ENCODE measurements at places on chromosomes 12 and 14.

DNA sequence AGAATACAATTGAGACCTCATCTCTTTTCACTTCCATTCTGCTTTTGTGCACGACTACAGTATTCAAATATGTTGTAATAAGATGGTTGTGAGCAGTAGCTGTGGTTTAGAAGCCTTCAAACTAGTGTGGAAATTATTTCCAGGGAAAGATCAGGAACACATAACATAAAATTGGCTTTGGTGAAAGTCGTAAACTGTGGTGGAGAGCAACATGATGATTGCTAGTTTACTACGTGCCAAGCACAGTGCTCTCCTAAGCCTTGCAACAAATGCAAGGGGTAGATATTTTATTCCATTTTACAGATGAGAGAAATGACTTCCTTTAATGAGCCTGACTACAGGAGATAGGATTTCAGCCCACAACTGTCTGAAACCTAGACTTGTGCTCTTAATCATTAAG, 172.4 kb upstream of the LMNTD1 start:
- no peak for DNase-seq

GRCh38 chr12:27345376-27345775, 12.7 kb downstream of the BMAL2 start:
- no peak for DNase-seq

- DNase-seq, result no peak
Observed at GRCh38 chr12:51521554-51522276, 69.3 kb upstream of the SCN8A start.

GRCh38 chr12:58309806-58310205, 368.4 kb downstream of the ATP23 start:
- DNase-seq, result no peak

GRCh38 chr12:43852744-43853143, 16.9 kb downstream of the TMEM117 start:
- no peak for DNase-seq

GRCh38 chr14:77122526-77123125, 19.0 kb downstream of the ZDHHC22 start:
- no peak for DNase-seq

DNA sequence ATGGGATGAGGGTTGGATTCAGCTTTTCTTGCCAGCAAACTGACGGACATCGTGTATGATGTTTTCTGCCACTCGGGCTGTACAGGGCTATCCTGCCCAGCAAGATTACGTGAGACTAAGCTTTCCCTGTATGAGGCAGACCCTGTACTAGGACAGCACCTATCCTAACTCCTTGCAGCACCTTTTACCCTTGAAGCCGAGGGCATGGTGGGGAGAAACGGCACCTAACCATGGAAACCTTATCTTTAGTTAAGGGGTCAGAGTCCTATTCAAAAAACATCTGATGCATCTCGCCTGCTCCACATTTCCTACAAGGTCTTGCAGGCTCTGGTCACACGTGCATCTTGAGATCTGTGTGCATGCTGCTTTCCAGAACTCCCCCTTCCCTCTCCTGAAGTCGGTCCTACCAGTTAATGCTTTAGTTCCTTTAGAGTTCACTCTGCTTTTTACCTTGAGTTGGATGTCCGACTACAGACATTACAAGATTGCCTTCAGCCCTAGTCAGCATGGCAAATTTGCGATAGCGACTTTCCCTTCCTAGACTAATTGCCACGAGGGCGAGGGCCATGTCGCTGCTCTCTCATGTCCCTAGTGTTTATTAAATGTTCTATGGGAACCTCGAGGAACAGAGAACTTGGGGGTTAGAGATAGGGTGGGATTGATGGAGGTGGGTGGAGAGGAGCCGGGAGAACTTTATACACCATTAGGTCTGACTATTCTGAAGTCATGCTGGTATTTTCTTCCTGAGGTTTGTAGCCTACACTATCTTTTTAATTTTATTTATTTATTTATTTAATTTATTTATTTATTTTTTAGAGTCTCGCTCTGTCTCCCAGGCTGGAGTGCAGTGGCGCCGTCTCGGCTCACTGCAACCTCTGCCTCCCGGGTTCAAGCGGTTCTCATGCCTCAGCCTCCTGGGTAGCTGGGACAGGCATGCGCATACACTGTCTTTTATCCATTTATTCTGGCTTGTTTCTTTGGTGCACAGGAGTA, 6.6 kb downstream of the RAN start:
- no peak for DNase-seq

- DNase-seq, result no peak
Observed at GRCh38 chr12:120047072-120047471, 58.0 kb downstream of the BICDL1 start.

GRCh38 chr12:18368594-18368993, 107.3 kb downstream of the PIK3C2G start:
- no peak for DNase-seq

GRCh38 chr14:64463195-64463594, 2.1 kb upstream of the AKAP5 start:
- no peak for DNase-seq

- DNase-seq, result no peak
Observed at GRCh38 chr14:99472937-99473336, 7.7 kb downstream of the SETD3 start.

GRCh38 chr12:128853600-128854197, 421 bp downstream of the GLT1D1 start:
- no peak for DNase-seq

DNA sequence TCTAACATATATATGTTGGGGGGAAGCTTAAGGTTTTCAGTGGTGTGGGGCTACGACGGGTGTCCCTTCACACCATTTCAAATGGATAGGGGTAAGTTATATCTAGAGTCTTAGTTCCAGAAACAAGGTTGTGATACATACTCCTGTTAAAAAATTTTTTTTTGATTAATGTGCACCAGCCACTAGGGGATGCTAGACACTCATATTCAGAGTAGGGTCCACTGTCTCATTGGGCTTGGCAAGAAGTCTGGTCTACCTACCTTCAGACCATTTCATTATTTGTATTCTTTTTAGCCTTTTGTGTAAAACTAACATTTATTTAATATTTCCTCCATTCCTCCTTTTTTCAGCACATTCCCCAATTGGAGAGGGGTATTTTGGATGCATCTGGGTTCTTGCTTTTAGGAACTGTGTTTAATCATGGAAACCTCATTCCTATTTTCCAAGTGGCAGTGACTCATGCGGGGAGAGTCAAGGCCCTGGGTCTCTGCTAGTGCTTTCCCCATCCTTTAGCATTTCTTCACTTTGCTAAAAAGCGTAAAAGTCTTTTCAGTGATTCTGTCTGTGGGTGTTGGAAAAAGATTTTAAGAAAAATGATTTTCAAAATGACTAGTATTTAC, 33.4 kb downstream of the ANO4 start:
- DNase-seq, result peak; percentile 10

DNA sequence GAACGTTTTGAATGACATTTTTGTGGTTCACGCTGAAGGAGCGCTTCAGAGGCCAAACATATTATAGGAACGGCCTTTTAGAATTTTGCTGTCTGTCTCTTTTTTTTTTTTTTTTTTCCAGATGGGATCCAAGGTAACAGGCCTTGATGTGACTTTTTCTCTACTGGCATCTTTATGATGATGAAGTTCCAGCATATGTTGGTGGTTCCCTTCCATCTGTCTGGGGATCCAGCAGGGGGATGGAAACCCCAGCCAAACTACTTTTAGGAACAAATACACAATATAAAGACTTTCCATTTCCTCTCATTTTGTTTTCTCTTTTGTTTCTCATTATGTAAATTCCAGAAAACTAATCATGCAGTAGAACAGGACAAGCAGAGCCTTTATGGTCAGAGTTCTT, 239.3 kb upstream of the PRICKLE1 start:
- DNase-seq, result no peak

GRCh38 chr12:119949145-119949544, 39.9 kb upstream of the BICDL1 start:
- DNase-seq, result no peak

DNA sequence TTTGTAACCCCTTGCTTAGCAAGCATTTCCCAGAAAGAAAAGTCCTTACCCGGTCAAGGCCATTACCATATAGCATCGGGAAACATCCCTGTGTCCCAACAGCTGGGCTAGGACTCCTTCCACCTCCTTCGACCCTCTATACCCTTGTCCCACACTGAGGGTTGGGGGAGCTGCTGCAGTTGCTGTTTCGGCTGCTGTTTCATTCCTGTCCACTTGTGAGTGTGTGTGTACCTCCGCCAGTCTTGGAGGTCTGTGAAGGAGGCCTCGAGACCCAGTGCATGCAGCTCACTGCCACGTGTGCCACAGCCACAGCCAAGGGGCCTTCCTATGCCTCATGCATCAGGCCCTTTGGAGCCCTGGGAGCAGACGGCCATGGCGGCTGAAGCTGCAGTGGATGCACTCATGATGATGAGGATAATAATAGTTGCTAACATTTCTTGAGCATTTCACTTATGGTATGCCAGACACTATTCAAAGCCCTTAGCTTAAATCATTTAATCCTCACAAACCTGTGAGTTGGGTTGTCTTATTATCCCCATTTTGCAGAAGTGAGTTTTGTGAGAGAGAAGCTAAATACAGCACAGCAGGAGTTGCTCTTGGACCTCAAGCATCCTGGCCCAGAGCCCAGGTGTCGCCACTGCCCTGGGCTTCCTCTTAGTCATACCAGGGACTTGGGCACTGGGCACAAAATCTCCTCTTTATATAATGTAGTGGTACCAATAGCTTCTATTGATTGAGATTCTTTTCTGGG, 156.5 kb downstream of the PRKCH start:
- DNase-seq, result no peak

DNA sequence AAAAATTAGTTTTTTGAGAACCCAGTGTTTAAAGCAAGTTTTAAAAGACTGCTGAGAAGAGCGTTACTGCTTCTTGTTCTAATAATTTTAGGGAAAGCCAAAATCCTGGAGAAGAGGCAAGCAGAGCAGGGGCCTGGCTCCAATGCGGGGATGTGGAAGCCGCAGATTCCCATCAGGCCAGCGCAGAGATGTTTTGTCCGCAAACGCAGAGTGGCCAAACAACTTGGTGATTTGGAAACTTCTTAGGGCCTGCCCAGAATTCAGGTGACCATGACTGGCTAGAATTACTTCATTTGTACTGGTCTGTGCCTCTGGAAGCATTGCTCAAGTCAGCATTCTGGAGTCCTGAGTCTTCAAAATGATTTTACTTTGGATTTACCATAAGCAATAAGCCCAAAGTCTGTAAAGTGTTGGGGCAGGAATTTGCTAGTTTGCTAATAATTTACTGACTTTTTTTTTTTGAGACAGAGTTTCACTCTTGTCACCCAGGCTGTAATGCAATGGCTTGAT, 208.4 kb downstream of the PPM1H start:
- no peak for DNase-seq

DNA sequence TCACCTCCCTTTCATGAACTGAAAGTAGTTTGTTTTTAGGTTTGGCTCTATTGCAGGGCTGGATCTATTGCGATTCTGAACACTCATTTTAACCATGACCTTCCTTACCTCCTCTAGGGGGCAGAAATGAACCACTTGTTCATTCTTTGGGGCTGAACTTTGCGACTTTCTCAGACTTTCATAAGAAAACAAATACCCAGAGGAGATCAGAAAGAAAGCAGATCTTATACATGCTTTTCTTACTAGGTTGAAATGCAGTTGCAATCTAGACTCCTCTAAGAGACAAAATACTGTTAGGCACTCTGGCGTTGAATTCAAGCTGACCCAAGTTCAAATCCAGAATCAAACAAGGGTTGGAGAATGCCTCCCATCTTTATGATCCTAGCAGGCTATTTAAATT, 32.6 kb upstream of the PLEKHG3 start:
- peak; percentile 64 for DNase-seq

- no peak for DNase-seq
Observed at GRCh38 chr14:36270191-36270590, 50.2 kb downstream of the MBIP start.

GRCh38 chr14:77660754-77661153, 44.3 kb upstream of the SPTLC2 start:
- DNase-seq, result no peak

- no peak for DNase-seq
Observed at GRCh38 chr12:94033101-94033500, 115.3 kb upstream of the PLXNC1 start.

DNA sequence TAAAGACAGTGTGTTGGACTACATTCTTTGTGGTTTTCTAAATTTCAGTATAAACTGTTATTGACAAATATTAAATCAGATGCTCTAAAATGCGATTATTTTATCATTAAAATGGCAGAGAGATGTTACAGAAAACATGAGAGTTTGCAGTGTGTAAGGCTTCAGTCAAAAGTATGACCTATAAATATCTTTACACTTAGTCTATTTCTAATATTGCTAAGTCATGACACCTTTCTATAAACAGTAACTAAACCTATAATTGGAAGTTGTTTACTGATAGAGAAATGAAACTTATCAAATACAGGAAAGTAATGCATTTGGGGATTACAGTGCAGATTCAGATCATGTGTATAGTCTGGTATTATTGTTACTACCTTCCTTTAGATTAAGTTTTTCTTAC, 68.9 kb upstream of the YARS2 start:
- no peak for DNase-seq

DNA sequence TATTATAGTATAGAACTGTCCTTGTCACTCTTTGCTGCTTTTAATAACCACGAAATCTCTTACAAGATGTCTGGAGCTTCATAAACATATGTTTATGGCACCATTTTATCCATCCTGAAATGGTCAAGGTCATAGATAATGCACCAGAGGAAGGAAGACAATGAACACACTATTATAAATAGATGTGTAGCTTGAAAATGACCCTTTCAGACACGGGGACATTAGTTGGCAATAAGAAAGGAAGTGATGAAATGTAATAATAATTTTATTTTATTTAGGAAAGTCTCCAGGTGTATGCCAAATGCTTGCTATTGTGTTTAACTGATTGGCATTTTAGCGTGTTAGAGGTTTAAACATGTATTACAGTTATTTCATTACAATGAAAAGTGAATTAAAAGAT, 36.8 kb upstream of the SLC38A2 start:
- no peak for DNase-seq

DNA sequence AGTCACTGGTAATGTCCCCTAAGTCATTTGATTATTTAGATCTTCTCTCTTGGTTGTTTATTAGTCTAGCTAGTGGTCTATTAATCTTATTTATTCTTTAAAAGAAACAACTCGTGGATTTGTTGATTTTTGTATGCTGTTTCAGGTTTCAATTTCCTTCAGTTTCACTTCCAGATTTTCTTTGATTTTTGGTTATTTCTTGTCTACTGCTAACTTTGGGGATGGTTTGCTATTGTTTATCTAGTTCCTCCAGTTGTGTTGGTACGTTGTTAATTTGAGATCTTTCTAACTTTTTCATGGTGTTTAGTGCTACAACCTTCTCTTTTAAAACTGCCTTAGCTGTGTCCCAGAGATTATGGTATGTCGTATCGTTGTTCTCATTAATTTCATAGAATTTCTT, 18.5 kb upstream of the CD69 start:
- no peak for DNase-seq

DNA sequence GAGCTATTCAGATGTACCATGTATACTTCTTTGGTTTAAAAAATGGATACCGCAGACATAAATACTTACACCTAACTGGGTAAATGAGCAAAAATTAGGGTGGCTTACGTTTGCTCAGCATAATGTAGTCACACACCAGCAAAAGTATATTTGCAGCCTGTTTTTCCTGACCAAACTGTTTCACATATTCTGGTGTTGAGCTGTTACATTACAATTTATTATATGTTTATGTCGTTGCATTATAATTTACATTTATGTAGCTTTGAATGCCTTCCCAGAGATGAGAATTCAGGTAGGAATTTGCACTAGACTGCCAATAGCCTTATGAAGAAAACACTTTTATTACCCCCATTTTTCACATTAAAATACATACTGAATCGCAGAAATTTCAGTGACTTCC, 183.3 kb downstream of the PTPRO start:
- no peak for DNase-seq

All from inflammatory macrophage (primary cell).